ENCODE measurements at places on chromosomes 11 and 22. TPM values are rescaled to one million over a fixed set of nuclear protein-coding genes. Genes with fewer than 3 reads are reported as not detected.

LYVE1 gene
- total RNA-seq: under 0.01 TPM

NCAM1 gene
- 2.9 TPM for total RNA-seq

TSSK2 gene
- total RNA-seq: not detected

GRAP2 gene
- under 0.01 TPM for total RNA-seq

C11orf87 gene
- not detected for total RNA-seq

ACRV1 gene
- not detected for total RNA-seq

MYBPC3 gene
- total RNA-seq: not detected

MCHR1 gene
- 0.32 TPM for total RNA-seq

MISFA gene
- under 0.01 TPM for total RNA-seq

ROBO4 gene
- under 0.01 TPM for total RNA-seq

C1QTNF4 gene
- 0.43 TPM for total RNA-seq

MYO7A gene
- 0.43 TPM for total RNA-seq

C11orf54 gene
- total RNA-seq: 10.0 TPM

MUC5B gene
- not detected for total RNA-seq

MFRP gene
- not detected for total RNA-seq

PAX6 gene
- not detected for total RNA-seq

PLEKHB1 gene
- not detected for total RNA-seq

OR5M10 gene
- not detected for total RNA-seq

SCO2 gene
- 2.6 TPM for total RNA-seq

DDI1 gene
- under 0.01 TPM for total RNA-seq

OR52I1 gene
- total RNA-seq: not detected

APOL4 gene
- total RNA-seq: not detected

AMOTL1 gene
- 25.9 TPM for total RNA-seq

OR5P2 gene
- total RNA-seq: under 0.01 TPM

A4GALT gene
- 9.0 TPM for total RNA-seq

DUSP8 gene
- total RNA-seq: 0.64 TPM

NAA40 gene
- 16.4 TPM for total RNA-seq

ART1 gene
- not detected for total RNA-seq

GGTLC3 gene
- total RNA-seq: not detected

Measured in fibroblast of villous mesenchyme (primary cell).